ENCODE measurements at places on chromosomes 12 and 14.

DNA sequence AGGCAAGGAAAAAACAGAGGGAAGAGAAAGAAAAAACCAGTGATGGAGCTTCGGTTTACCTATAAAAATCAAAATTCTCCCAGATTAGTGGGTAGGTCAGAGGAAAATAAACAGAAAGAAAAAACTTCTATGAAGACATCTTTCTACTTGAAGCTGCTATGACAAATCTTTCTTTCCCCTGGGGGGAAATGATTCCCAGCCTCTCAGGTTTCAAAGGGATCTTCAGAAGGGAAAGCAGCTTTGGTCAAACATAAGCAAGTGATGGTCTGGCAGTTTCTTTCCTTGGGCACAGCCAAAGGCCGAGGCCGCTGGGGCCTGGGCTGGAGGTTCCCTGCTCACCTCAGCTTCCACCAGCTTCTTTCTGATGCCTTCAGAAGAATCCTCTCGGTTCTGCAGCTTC, 104.5 kb downstream of the PRKAB1 start:
- DNase-seq = no peak

GRCh38 chr14:70887737-70888499, 19.3 kb upstream of the PCNX1 start:
- no peak for DNase-seq

DNA sequence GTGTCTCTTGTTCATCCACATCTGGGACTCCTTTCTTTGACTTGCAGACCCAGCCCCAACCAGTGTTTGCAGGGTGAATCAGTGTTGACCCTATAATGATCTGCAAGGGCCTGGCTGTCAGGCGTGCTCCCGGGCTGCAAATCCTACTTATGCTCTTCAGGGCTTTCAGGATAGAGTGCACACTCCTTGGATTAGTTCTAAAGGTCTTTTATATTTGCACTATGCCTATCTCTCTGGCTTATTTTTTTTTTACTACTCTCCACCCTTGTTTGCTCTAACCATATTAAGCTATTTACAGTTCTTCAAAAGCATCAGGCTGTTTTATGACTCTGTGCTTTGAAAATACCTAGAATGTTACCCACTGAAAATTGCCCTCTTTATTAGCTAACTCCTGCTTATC, 4.3 kb upstream of the PRICKLE1 start:
- no peak for DNase-seq

DNA sequence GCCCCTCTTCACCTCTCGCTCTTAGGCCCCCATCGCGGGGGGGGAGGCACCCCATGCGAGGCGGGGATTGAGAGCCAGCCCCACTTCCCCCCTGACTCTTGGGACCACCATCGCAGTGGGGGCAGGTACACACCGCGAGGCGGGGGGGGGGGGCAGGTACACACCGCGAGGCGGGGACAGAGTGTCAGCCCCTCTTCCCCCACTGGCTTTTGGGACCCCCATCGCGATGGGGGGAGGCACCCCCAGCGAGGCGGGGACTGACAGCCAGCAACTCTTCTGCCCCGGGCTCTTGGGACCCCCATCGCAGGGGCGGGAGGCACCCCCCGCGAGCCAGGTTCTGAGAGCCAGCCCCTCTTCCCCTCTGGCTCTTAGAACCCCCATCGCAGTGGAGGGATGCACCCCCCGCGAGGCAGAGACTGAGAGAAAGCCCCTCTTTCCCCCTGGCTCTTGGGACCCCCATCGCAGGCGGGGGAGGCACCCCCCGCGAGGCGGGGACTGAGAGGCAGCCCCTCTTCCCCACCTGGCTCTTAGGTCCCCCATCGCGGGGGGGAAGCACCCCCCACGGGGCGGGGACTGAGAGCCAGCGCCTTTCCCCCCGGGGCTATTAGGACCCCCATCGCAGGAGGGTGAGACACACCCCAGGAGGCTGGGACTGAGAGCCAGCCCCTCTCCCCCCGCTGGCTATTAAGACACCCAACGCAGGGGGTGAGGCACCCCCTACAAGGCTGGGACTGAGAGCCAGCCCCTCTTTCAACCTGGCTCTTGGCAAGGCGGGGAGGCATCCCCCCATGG, 196.5 kb upstream of the PZP start:
- DNase-seq = no peak

- DNase-seq = no peak
Measured at GRCh38 chr12:54935235-54935951, 49.2 kb downstream of the TESPA1 start.

DNA sequence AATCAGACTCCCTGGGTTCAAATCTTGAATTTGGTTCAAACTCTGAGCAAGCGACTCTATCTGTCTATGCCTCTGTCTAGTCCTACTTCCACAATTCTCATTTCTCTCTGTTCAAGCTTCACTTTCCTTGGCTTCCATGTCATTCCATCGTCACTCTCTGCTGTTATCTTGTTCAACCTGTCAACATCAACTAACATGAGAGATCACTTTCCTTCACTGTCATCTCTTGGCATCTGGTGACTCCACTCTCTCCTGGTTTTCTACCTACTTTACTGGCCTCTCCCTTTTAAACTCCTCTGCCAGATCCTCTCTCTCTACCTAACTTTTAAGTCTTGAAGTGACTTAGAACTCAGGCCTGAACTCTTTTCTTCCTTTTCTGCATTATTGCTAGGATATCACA, 240.2 kb downstream of the BCAT1 start:
- no peak for DNase-seq

Data from NCI-H510A treated with DMSO at 0.1 percent for 48 hours (cell line).